Bladder microvascular endothelial cell (primary cell): ENCODE measurements at places on chromosomes 13 and 19. TPM values are rescaled to one million over a fixed set of nuclear protein-coding genes. Genes with fewer than 3 reads are reported as not detected.

Gene PLPP2
- 32.4 and 89.1 TPM in 2 replicates for total RNA-seq

Gene ZNF180
- 4.4 and 7.9 TPM in 2 replicates for total RNA-seq

Gene IGSF23
- total RNA-seq = 0.38 TPM in 1 of 2 replicates, not detected in the other

Gene NOTCH3
- total RNA-seq = 3.4 TPM in 2 replicates

Gene FAM83E
- 0.49 and 0.94 TPM in 2 replicates for total RNA-seq

Gene GNA15
- total RNA-seq = under 0.01 and 0.06 TPM in 2 replicates

Gene CADM4
- total RNA-seq = 1.5 and 36.1 TPM in 2 replicates

Gene CSNK1G2
- 70.1 and 102 TPM in 2 replicates for total RNA-seq

Gene KLK2
- not detected in 2 replicates for total RNA-seq

Gene PTH2
- not detected in 2 replicates for total RNA-seq

Gene UBE2L5
- not detected in 2 replicates for total RNA-seq
